ENCODE measurements at places on chromosomes 6 and 20. TPM values are rescaled to one million over a fixed set of nuclear protein-coding genes. Genes with fewer than 3 reads are reported as not detected.

DNA sequence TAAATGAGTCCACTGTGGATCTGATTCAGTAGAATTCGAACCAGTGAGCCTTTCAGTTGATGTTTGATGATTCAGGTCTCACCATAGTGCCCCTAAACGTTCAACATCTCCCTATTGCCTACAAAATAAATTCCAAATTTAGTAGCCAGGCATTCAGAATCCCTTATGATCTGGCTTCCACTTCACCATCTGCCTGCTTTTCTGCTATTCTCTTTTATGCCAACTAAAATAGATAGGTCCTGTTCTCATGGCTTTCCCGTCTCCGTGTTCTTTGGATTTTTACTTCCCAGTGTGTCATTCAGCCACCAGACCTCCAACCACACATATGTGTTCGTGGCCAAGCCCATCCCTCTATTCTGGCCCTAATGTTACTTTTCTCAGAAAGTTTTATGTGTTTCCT, 410.4 kb downstream of the LMBRD1 start:
- DNase-seq, result no peak
- no peak overlapping the region for H3K4me3 ChIP-seq
- no peaks in the 10 kb centered on the region for H3K27me3 ChIP-seq
- H3K36me3 ChIP-seq, result no peaks in the 10 kb centered on the region
- H3K27ac ChIP-seq, result no peak overlapping the region

DNA sequence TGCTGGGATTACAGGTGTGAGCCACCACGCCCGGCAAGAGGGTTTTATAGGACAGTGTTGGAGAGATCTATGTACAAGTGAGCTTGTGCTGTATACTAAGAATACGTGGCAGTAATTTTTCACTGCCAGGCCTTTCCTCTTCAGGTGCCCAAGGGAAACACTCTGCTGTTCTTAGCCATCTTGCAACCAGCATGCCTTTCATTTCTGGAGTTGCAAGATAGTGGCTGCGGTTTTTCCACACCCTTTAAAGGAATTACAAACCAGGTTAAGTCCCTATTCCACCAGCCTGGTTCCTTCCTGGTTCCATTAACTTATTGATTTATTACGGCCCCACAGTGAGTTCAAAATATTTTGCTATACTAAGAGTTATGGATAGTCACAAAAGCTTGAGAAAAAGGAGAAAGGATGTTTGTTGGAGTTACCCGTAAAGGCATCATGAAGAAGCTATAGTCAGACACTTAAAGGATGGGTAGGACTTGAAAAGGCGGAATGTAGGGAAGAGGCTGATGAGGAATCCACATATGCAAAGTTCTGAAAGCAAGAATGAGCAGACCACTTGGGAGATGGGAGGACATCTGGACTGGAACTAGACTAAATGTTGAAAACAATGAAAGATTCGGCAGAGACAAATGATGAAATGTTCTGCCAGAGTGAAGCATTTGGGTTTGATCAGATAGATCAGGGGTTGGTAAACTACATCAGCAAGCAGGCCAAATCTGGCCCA, 61.4 kb upstream of the ASIP start:
- H3K27me3 ChIP-seq, result no peaks in the 10 kb centered on the region
- H3K4me3 ChIP-seq, result no peak overlapping the region
- DNase-seq, result no peak
- no peaks in the 10 kb centered on the region for H3K36me3 ChIP-seq
- no peak overlapping the region for H3K27ac ChIP-seq

Gene MCHR2
- not detected for total RNA-seq

DNA sequence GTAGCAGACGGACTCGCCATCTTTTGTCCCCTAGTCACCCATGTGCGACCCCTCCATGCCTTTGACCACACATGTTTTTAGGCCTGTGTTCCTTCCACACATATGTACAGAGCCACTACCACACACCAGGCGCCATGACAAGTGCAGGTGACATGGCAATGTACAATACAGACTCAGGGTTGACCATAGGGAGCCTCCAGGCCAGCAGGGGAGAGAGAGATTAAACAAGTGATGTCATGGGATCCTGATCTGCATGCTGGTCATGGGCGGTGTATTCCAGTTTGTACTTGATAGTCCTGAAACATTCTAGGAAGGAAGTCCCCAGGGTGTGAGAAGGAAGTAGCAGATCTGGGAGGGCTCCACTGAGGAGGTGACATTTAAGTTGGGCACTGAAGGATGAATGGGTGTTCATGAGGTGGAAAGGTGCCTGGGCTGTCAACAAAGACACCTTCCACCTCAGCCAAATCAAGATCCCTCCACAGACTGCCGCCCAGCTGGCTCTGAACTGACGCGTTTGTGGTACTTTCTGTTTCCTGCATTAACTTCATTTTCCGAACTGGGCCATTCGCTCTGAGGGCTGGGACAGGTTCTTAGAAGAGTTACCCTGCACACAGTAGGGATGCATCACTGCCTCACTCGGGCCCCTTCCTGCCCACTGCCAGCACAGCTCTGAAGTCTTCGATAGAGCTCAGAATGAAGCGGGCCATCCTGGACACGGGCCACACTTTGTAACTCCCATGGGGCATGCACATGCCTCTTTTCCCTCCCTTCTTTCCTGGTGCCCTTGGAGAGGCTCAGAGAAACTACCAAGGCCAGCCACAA, 94.0 kb downstream of the NOL4L start:
- H3K27ac ChIP-seq, result no peak overlapping the region
- H3K4me3 ChIP-seq, result no peak overlapping the region
- H3K4me1 ChIP-seq, result no peaks in the 10 kb centered on the region
- no peak for DNase-seq

DNA sequence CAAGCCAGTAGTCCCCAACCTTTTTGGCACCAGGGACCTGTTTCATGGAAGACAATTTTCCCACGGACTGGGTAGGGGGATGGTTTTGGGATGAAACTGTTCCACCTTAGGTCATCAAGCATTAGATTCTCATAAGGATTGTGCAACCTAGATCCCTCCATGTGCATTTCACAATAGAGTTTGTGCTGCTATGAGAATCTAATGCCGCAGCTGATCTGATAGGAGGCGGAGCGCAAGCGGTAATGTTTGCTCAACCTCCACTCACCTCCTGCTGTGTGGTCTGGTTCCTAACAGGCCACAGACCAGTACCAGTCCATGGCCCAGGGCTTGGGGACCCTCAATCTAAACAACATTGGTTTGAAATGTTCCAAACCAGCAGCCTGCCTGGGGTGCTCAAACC, 137.0 kb upstream of the STXBP5 start:
- H3K36me3 ChIP-seq, result no peaks in the 10 kb centered on the region
- H3K27me3 ChIP-seq, result no peaks in the 10 kb centered on the region
- H3K27ac ChIP-seq, result no peak overlapping the region
- no peak for DNase-seq
- no peaks in the 10 kb centered on the region for H3K4me1 ChIP-seq

Gene SRXN1
- 0.61 TPM for total RNA-seq

Gene TMEM170B
- 0.29 TPM for total RNA-seq

GRCh38 chr20:38113401-38114325, 51.4 kb downstream of the TGM2 start:
- no peak overlapping the region for H3K27ac ChIP-seq
- H3K27me3 ChIP-seq, result no peaks in the 10 kb centered on the region
- H3K4me1 ChIP-seq, result no peaks in the 10 kb centered on the region
- H3K4me3 ChIP-seq, result no peak overlapping the region
- no peak for DNase-seq

Gene COL9A3
- total RNA-seq, result not detected

Gene RIMS1
- total RNA-seq, result not detected

DNA sequence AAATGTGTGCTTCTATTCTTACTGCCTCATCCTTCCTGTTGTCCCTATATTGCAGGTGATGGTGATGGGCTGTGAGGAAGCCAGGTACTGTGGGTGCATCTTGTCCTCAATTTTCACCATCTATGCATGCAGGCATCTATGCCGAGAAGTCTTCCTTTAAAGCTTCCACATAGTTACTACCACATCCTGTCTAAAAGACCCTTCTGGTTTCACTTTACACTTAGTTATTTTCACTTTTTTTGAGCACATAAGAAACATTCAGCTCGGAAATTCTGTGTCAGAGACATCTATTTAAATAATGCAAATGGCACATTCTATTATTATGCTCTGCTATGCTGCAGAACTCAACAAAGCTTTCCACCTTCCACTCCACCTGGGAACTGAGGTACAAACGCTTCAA, 28.2 kb upstream of the FABP7 start:
- DNase-seq, result no peak
- peaks cover 8% of the 10 kb centered on the region for H3K4me1 ChIP-seq
- H3K36me3 ChIP-seq, result no peaks in the 10 kb centered on the region
- H3K27ac ChIP-seq, result peak overlapping the region; percentile 31
- peak overlapping the region; percentile 31 for H3K4me3 ChIP-seq

DNA sequence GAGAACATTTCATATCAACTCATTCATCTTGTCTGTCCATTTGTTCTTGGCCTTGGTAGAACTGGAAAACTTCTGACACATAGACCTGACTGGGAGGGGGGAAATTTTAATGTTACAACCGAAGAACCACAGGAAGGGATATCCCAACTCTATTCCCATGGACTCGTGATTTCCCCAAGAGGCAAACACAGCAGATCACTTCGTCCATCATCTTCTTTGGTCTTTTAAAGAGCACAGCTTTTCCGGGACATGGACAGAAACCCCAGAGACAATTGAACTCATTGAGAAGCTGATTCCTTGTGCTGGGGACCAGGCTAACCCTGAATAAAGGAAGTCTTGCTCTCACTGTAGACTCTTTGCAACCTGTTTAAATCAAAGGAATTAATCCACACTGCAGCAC, 66.3 kb upstream of the TMEM170B start:
- H3K4me3 ChIP-seq, result no peak overlapping the region
- no peaks in the 10 kb centered on the region for H3K27me3 ChIP-seq
- H3K4me1 ChIP-seq, result no peaks in the 10 kb centered on the region
